ENCODE measurements at places on chromosomes 7 and 10. TPM values are rescaled to one million over a fixed set of nuclear protein-coding genes. Genes with fewer than 3 reads are reported as not detected.

GRCh38 chr7:27866256-27866655 is 126.3 kb downstream of the TAX1BP1 start:
- no peak for DNase-seq

GRCh38 chr7:97419898-97420297 is 302.4 kb downstream of the SDHAF3 start:
- no peak for DNase-seq

GRCh38 chr7:80641548-80641947 is 3.1 kb downstream of the CD36 start:
- no peak for DNase-seq

GRCh38 chr7:4707980-4708411 is 25.9 kb downstream of the FOXK1 start:
- no peak for DNase-seq

- DNase-seq = peak; percentile 92
Measured at GRCh38 chr7:151059367-151060112, at the start of gene SLC4A2. TSS of gene SLC4A2 (plus strand) at chr7:151059589. CDS start at chr7:151061988, 2,399 bp downstream.

- DNase-seq = peak; percentile 96
Measured at GRCh38 chr7:105975770-105976417, 12.8 kb downstream of the CDHR3 start.

GRCh38 chr10:82452676-82453075 is 577.7 kb downstream of the NRG3 start:
- no peak for DNase-seq

DNA sequence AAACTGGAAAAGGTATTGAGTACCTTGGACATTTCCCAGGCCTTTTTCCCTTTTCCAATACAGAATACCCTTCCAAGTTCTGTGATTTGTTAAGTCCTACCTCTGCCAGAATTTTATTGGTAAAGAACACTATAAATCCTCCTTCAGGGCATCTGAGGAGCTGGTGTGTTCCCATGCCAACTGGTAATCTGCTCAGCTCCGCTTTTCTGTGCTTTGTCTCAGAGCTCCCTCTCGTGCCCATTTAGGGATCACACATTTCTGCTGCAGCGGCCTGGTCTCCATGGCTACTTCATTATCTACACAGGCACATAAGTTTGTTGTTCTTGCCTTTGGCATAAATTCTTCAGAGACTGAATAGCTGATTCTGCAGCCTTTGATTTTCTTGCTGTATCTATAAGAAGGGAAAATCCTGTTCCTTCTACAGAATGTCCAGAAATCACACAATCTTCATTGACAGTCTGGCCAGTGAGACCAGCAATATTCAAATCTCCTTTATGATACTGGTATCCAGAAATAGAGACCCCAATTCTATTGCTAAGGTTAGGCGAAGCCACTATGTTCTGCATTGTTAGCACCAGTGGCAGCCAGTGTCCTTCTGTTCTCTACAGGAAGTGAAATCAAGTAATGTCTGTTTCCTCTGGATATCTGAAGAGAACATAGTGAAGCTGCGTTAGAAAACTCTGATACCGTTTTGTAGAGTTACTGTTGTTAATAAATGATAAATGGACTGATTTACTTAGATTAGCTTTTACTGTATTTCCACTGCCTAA is 51.9 kb downstream of the DENND11 start:
- DNase-seq = peak; percentile 92

Gene GOLGA7B
- total RNA-seq = 2.0 TPM
